Stimulated activated CD8-positive, alpha-beta memory T cell treated with anti-CD3 and anti-CD28 coated beads, Interleukin-2, amount 100 ng/mL, for 1 hour (primary cell): ENCODE measurements at places on chromosomes 7 and 10.
A peak's percentile ranks its signal among the peaks of the same experiment; 100 is the strongest.

GRCh38 chr10:89363729-89364442, 14.0 kb upstream of the IFIT1B start:
- DNase-seq, result no peak

DNA sequence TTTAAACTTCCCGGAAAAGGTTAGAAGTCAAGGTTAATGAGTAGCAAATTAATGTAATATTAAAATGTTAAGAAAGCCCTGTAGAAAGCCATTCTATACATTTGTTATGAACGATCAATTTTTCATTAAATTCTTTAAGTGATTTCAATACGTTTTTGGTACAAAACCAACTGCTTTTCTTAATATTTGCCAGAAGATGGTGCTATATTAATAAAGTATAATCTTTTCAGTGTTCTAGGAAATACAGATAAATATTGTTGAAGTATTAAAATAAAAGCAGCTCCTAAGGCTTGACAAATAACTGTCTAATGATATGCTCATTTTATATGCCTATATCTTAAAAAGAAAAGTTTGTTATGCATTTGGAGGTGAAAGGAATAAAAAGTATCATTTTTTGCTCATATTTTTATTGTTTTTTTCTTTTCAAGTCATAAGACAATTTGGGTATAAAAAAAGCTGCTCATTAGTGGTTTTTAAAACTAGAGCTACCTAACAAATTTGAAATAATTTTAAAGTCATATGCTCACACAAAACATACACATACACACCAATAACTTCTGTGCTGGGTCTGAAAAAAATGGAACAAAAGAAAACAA, 130.3 kb upstream of the POT1 start:
- DNase-seq, result no peak

GRCh38 chr10:71860243-71861029, 9.4 kb upstream of the PSAP start:
- no peak for DNase-seq

- DNase-seq, result no peak
These were observed 428 bp downstream of the CALML5 start for GRCh38 chr10:5498791-5499492.

DNA sequence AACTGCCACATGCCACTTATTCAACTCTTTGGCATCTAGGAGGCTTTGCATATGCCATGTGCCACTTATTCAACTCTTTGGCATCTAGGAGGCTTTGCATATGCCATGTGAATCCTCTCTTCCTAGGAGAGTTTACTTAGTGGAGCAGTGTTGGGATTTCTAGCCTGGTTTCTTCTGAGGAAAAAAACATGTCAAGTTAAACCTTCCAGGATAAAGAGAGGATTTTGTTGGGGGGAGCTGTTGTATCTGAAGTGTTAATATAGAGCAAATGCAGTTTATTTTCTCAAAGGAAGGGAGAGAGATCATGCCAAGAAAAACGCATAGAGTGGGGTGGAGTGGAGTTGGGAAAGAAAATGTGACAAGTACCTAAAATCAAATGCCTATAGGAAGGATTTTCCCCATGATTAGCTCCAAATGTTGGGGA, 91.5 kb downstream of the MCU start:
- DNase-seq, result no peak

- DNase-seq, result no peak
These were observed 24.6 kb upstream of the SH2D4B start for GRCh38 chr10:80513106-80513505.

GRCh38 chr7:140033036-140033435, 29.7 kb downstream of the PARP12 start:
- no peak for DNase-seq

DNA sequence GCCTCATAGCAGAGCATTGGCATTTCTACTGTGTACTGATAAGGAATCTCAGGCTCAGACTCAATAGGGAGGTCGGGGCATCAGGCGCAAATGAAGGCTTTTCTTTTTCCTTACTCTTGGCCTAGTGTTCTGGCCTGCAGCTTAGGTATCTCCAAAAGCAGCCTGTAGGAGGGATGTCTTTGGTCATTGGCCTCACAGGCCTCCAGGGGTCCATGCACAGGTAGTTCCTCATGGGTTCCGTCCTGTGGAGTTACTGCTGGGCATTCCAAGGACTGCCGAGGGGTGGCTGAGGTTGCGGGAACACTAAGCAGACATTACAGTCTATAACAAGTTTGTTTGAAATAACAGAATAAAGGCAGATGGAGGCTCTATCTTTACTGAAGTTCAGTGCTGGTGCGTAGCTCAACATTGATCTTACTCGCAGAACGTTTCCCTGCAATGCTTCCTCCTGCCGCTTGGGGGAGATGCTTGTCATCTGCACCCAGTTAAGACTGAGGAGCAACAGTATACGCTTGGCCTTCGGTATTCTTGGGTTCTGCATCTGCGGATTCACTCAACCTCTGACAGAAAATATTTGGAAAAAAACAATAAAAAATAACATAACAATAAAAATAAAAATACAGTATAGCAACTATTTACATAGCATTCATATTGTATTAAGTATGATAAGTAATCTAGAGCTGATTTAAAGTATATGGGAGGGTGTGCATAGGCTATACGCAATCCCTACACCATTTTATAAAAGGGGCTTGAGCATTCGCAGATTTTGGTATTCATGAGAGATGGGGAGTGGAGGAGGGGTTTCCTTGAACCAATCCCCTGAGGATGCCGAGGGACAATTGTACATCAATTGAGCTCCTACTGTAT, 58.9 kb downstream of the SH2D4B start:
- no peak for DNase-seq

- DNase-seq, result no peak
These were observed 68.9 kb downstream of the MAD1L1 start for GRCh38 chr7:2163600-2164555.

GRCh38 chr10:17742918-17743317, 9.1 kb upstream of the TMEM236 start:
- peak; percentile 35 for DNase-seq

GRCh38 chr7:148095066-148095465, 495.5 kb upstream of the C7orf33 start:
- no peak for DNase-seq
